ENCODE measurements at places on chromosomes 13 and 19.

GRCh38 chr13:48275507-48275906, 28.0 kb upstream of the RB1 start:
- no peak for DNase-seq

- DNase-seq = no peak
Observed at GRCh38 chr19:35118268-35119020, 2.8 kb downstream of the FXYD3 start.

DNA sequence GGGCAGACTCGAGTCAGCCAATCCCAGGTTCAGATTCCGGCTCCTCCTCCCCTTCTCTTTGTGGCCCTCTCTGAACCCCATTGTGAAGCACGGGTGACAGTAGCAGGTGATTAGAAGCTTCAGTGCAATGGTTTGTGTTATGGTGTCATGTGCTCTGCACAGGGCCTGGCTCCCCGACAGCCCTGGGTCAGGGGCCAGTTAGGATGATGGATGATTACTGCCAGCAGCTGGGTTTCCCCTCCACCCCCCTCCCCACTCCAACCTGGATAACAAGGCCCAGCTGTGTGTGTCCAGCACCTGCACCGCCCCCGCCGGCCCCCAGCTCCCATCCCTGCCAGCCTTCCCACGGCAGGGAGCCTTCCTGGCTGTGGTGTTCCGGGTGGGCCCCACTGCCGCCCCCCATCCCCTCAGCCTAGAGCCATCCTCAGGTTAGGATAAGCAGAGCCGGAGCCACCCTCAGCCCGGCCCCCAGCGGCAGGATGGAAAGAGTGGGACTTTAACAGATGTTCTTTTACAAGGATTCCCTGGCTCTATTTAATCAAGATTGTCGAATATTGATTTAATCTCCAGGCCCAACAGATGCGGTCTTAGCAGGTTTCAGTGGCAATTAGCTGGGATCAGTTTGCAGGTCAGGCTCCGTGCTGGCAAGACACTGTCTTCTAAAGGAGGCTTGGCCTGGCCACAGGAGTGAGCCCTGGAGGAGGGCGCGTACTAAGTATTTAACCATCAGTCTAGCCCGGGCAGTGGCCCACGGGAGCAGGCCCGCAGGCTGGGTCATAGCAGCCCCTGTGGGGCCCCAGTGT, 156.2 kb downstream of the SIPA1L3 start:
- no peak for DNase-seq

DNA sequence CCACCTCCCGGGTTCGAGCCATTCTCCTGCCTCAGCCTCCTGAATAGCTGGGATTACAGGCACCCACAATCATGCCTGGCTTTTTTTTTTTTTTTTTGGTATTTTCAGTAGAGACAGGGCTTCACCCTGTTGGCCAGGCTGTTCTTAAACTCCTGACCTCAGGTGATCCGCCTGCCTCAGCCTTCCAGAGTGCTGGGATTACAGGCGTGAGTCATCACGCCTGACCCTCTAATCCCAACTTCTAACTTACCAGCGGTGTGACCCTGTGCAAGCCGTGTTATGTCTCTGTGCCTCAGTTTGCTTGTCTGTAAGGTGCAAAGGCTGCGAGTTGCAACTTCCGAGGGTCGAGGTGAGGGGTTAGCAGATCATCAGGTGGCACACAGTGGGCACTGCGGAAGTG, 17.3 kb downstream of the ZSWIM4 start:
- no peak for DNase-seq

DNA sequence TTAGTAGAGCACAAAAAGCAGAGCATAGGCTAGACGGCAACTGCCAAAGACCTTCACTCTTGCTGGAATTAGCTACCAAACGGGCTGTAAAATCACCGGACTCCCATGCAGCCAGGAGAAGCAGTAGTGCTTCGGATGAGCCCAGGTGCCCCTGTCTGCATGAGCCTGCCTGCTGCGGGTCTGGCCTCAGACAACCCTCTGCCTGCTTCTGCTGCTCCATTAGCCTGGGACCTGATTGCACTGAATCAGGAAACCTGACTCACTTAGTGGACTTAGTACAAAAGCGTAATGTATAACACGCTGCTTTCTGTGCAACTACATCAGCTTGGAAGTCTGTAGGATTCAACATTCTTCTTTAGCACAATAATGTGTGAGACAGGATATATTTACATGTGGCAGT, 170.0 kb downstream of the LMO7 start:
- DNase-seq = no peak

- DNase-seq = no peak
Observed at GRCh38 chr19:18967358-18968146, 26.5 kb upstream of the HOMER3 start.

DNA sequence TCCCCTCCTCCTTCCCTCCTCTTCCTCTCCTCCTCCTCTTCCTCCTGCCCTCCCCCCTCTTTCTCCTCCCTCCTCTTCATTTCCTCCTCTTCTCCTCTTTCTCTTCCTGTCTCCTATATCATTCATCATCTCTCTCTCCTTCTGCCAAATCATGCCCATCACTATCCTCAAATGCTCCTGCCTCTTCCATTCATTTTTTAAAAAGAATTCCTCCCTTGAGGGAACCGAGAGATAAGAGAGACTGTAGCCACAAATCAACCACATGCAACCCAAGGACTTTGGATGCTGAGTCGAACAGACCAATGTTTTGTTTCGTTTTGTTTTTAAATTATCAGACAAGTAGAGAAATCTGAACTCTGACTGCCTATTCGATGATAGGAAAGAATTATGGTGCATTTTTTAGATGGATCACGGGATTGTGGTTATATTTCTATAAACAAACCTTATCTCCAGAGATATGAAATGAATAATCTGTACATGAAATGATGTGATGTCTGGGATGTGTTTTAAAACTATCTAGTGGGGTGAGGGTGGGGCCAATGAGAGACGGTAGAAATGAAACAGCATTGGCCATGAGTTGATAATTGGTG, 9.5 kb upstream of the ZNF541 start:
- no peak for DNase-seq

GRCh38 chr19:48813123-48813913, 2.5 kb upstream of the BCAT2 start:
- DNase-seq = no peak

DNA sequence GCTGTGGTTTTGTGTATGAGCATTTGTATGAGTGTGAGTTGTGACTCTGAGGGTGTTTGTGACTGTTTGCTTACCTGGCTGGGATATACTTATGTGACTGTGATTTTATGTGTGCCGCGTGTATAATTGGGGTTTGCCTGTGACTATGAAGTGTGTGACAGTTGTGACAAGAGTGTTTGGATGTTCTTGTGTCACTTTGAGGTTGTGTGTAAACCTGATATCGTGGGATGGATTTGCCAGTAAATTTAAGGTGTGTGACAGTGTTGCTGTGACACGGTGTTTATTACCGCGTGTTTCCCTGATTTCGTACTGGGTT, 442 bp downstream of the ZNF420 start:
- no peak for DNase-seq

GRCh38 chr19:18591735-18592385, 3.3 kb downstream of the REX1BD start:
- DNase-seq = no peak

DNA sequence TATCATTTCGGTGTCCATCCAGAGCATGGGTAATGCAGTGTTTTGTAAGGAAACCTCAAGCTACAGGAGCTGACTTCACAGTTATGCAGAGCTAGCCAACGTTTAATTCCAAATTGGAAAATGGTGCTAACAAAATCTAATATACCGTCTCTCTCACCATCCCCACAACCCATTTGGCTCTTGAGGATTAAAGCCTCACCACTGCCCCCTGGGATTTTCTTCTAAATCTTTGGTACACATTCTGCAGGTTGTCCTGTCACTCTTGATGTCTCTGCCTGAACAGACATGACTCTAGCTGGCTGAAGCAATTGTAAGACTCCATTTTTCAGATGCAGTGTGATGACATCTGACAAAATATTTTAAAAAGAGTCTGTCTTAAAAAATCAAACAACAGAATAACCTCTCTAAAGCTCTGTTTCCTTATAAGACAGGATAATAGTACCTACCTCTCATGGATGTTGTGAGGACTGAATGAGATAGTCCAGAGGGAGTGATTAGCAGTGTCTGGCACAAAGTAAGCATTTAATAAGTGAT, 451.8 kb downstream of the SUCLA2 start:
- no peak for DNase-seq

GRCh38 chr13:23273498-23273897, 92.7 kb downstream of the SGCG start:
- DNase-seq = no peak

- no peak for DNase-seq
Observed at GRCh38 chr19:46608581-46609345, 7.6 kb downstream of the CALM3 start.

DNA sequence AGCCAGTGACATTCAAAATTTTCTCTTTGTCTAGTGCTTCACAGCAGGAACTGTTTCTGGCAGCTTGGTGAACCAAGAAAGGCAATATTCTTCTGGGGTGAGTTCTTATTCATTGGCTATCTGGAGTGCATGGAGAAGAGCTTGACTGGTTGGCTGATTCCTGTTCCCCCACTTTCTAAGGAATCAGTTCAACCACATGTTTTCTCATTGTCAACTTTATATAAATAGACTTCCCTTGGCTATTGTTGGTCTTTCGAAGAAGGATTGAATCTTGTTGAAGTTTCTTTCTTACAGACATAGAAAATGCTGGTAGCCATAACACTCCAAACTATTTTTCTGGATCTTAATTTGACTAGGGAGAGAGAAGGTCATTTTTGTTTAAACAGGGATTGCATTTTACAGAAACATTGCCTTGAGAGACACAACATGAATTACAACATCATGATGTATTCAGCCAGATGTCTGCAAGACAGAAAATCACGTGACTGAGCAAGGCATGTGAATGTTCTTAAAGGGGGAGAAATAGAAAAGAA, 85.2 kb downstream of the EDNRB start:
- no peak for DNase-seq

- no peak for DNase-seq
Observed at GRCh38 chr13:111482806-111483620, 162.6 kb downstream of the TEX29 start.

- DNase-seq = no peak
Observed at GRCh38 chr13:25847145-25847544, 204.7 kb downstream of the SHISA2 start.

GRCh38 chr13:67258482-67258881, 28.3 kb upstream of the PCDH9 start:
- DNase-seq = no peak

- DNase-seq = no peak
Observed at GRCh38 chr13:46595136-46595884, 42.3 kb downstream of the LRCH1 start.

- no peak for DNase-seq
Observed at GRCh38 chr19:10372690-10373089, 7.7 kb downstream of the TYK2 start.

- no peak for DNase-seq
Observed at GRCh38 chr13:108154421-108154858, 60.9 kb downstream of the LIG4 start.
